ENCODE measurements at places on chromosomes 2 and 18.

DNA sequence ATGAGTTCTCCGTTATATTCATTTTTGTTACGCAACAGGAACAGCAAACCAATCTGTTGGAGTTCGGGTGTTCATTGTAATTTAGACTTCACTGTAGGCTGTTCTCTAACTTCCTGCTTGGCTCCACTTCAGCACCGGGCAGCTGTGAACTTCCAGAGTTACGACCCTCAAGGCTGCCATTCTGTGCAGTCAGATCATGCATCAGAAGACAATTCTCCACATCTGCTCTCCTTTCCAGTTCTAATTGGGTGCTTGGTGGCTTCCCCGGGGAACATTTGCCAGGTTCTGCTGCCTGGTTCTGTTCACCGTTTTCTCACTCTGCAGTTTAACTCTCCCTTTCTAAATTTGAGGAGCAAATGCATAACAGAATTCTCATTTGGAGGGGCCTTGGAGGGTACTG is 237.7 kb downstream of the NYAP2 start:
- no peak for DNase-seq

DNA sequence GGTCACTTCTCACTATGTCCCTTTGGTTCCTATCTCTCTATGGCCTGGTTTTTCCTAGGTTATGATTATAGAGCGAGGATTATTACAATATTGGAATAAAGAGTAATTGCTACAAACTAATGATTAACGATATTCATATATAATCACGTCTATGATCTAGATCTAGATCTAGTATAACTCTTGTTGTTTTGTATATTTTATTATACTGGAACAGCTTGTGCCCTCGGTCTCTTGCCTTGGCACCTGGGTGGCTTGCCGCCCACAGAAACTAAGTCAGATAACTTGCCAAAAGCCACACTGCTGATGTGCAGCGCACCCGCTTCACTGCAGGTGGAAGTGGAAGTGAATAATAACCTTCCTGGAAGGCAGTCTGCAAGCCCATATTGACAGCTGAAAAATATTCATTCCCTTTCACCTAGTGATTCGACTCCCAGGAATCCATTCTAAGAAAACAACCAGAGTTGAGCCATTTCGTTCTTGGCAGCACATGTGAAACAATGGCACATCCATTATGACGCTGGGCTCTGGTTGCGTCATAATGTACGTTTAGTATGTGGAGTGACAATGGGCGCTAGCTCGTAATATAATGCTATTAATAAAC is 725 bp upstream of the ANKRD53 start:
- peak; percentile 30 for DNase-seq

DNA sequence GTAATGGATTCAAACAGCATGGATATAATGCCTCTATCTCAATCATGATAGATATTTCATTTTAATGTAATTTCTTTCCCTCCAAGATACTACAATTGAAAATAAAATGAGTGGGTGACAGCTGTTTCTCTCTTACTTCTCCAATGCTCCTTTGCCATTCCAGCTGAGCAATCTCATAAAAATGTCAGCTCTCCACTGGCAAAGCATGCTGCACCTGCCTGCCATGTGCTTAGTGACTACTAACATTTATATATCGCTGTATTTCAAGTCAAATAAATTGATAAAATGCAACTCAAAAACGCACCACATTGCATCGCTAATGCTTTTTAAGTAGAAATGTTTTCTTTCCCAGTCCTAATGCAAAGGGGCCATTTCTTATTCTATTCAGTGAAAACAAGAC is 1093.9 kb downstream of the CBLN2 start:
- DNase-seq, result no peak

- DNase-seq, result no peak
Observed at GRCh38 chr2:129777762-129778583, 201.5 kb upstream of the RAB6C start.

DNA sequence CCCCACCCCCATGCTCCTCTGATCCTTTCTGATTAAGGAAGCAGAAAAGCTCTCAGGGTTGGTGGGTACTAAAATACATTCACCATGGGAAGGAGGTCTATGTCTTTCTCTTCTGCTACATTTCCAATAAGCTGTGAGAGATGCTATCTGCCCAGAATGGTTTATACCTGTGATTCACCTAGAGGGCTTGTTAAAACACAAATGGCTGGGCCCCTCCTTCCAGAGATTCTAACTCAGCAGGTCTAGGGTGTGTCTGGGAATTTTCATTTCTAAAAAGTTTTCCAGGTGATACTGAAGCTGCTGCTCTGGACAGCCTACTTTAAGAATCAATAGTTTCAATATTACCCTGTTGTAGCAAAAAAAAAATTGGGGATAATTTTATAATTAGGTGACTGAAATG is 772.2 kb upstream of the ZEB2 start:
- DNase-seq, result no peak

DNA sequence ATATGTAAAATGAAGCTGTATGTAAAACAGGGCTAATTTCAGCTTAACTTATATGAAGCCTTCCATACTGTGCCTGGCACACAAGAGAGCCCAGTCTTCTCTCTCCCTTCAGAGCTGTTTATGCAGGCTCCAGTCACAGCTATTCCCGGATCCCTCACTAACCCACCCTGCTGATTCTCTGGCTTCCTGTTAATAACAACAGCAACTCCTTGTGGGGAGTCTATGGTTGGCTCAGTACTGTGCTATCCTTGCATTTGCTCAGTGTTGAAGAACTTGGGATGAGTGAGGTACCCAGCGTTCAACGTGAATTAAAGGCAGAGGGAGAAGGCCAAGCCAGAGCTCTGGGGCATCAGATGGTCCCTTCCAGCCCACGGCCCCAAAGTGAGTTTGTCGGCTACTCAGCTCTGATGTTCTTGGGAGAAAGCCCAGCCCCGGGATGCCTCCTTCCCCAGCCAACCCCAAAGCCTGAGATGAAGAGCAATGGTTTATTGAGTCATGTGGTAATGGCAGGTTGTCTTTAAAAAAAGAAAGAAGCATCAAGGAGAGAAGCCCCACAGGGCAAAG is 43.2 kb downstream of the PSD4 start:
- DNase-seq, result no peak

DNA sequence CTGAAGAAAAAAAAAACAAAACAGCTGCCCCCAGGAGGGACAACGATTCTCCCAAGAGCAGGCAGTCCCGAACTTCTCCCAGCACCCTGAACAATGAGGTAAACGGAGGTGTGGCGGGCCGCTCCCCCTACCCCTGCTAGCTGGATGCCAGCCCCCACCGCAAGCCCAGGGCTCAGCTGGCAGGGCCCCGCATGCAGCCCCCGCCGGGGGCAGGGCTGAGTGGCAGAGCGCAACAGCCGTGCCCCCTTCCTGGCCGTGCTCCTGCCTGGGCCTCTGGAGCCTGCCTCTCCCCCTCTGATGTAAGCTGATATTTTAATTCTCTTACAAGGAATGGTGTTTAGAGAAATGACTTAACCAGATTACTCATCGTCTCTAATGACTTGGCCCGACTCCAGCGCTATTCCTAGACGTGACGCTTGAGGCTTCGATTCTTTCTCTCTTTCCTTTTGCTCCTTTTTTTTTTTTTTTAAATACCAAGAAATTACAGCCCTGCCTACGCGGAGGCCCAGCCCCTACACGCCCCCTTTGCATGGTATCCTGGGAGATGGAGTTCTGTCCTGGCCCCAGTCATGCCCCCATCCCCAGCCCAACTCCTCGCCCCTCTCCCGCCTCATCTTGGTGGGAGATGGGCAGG is 4.6 kb upstream of the ARID5A start:
- DNase-seq, result peak; percentile 97

GRCh38 chr2:80291656-80292055 is 12.9 kb downstream of the LRRTM1 start:
- DNase-seq, result no peak

DNA sequence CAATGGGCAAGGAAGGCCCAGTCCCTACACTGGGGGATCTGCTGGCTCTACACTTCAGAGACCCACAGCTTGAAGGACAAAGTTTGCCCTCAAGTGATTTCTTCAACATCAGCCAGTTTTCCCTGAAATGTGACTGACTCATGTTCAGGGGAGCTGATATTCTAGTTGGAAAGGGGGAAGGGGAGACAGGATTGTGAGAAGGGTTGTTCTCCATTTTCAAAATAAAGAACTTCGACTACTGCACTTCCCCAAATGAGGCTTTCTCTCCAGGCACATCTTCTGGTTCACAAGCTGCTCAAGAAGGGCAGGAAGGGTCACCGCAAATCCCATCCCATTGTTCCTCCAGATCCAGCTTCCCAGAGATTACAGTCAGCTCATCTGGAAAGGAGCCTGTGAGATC is 117.6 kb downstream of the BCL2L11 start:
- DNase-seq, result peak; percentile 85

GRCh38 chr2:72676341-72677025 is 149.3 kb downstream of the EXOC6B start:
- no peak for DNase-seq

GRCh38 chr2:238459081-238459629 is 32.4 kb downstream of the ASB1 start:
- DNase-seq, result no peak

GRCh38 chr2:211204456-211204855 is 648.1 kb downstream of the CPS1 start:
- no peak for DNase-seq

- DNase-seq, result no peak
Observed at GRCh38 chr2:161352719-161353118, 44.5 kb downstream of the PSMD14 start.

DNA sequence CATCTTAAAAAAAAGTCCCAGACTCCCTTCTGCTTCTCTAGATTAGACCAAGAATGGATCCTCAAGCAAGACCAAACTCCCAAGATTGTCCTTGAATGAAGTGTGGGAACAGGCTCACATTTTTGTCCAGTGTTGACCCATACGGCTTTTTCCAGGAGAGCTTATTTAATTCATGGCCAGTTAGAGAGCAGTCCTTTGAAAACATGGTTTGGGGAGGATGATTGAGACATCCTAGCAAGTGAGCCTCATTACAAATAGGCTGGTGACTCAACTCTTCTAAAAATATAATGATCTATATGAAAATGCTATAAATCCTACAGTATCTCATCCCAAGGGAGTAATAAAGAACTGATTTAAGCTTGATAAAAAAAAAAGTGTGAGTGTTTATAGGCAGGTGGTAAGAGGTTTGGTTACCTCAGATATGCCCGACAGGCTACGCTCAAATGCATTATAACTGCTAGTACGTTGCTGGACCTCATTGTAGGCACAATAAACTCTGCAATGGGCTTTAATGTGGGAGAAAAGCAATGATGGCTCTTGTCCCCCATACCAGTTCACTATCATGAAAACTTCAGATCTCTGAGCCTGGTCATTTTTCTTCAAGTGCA is 17.0 kb downstream of the ANKRD29 start:
- no peak for DNase-seq

DNA sequence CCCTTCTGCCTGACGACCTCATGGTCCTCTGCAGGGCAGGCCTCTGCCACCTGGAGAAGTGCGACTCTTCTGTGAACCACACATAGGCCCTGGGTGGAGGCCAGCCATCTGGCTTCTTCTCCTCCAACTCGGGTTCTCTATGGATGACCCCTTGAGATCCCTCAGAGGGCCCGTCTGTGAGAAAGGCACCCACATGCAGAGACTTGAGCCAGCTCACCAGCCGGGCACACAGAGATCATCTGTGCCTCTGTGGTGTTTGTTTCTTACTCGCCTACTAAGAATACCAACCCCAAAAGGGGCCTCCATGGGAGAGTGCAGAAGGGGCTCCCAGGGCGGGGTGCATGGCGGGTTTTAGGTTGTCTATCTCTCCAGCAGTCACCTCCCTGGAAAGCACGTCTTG is 176.5 kb upstream of the SALL3 start:
- DNase-seq, result no peak

- DNase-seq, result no peak
Observed at GRCh38 chr2:105076121-105076520, 38.3 kb downstream of the MRPS9 start.

- peak; percentile 85 for DNase-seq
Observed at GRCh38 chr2:43129676-43130547, 96.5 kb downstream of the ZFP36L2 start.

- peak; percentile 81 for DNase-seq
Observed at GRCh38 chr2:46569061-46569560, 89.7 kb downstream of the TMEM247 start.

DNA sequence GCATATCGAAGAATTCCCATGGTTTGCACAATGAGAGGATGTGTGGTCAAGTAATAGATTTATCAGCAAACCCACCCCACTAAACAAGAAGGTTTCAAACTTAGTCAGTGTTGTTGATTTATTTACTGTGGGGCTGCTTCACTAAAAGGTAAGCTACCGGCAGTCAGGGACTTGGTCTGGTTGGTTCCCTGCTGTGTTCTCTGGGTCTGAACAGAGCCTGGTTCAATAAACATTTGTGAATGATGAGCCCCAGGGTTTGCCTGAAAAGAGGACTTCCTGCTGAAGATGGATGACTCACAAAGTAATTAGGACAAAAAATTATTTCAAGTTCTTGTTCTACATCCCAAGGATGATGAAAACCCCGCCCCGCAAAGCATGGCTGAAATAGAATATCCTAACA is 108.3 kb downstream of the SPP2 start:
- no peak for DNase-seq

GRCh38 chr2:34844629-34845028 is 1245.5 kb upstream of the FAM98A start:
- no peak for DNase-seq

DNA sequence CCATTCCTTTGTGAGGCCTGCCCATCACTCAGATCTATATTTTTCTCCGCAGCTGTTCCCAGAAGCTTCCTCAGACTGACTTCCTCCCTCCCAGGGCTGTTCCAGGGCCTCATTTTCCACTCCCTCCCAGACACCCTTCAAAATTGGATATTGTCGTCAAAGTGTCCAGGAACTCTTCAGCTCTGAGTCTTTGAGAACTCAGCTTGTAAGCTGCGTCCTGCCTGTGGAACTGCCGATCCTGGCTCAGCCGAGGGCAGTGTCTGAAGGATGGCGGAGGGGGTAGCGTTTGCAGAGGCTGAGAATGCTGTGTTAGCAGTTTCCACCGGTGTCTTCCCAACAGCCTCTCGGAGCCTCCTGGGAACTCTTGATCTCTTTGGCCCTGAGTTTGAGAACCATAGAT is 27.1 kb downstream of the NCK2 start:
- no peak for DNase-seq

DNA sequence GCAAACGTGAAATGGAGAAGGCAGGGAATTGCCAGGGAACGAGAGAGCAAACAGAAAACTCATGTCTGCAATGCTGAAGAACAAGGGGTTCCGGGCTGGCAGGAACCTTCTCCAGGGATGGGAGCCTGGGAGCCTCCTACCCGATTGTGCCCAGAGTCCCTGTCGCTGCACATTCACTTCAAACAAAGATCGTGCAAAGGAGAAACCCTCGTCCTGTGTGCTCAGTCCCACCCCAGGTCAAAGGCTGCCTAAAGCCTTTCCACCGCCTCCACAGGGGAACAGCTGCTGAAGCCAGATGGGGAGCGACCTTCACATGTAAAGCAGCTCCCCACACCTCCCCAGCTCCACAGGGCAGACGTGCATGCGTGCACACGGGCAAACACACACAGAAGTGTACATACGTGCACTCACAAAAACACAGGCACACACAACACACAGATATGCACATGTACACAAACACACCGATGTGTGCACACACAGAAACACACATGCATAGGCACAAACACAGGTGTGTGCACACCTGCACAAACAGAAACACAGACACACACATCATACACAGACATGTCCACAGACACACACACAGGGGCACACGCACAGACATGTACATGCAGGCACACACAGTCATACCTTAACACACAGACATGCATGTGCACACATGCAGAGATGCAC is 460.1 kb upstream of the SALL3 start:
- no peak for DNase-seq

- no peak for DNase-seq
Observed at GRCh38 chr2:233059547-233059796, 670 bp upstream of the INPP5D start.

GRCh38 chr2:124027182-124027581 is 2.1 kb downstream of the CNTNAP5 start:
- DNase-seq, result peak; percentile 28

Measured in inflammatory macrophage (primary cell).